ENCODE measurements at places on chromosomes 5 and 9.

GRCh38 chr9:126704892-126705766 lies 91.4 kb downstream of the LMX1B start:
- no peak for DNase-seq

DNA sequence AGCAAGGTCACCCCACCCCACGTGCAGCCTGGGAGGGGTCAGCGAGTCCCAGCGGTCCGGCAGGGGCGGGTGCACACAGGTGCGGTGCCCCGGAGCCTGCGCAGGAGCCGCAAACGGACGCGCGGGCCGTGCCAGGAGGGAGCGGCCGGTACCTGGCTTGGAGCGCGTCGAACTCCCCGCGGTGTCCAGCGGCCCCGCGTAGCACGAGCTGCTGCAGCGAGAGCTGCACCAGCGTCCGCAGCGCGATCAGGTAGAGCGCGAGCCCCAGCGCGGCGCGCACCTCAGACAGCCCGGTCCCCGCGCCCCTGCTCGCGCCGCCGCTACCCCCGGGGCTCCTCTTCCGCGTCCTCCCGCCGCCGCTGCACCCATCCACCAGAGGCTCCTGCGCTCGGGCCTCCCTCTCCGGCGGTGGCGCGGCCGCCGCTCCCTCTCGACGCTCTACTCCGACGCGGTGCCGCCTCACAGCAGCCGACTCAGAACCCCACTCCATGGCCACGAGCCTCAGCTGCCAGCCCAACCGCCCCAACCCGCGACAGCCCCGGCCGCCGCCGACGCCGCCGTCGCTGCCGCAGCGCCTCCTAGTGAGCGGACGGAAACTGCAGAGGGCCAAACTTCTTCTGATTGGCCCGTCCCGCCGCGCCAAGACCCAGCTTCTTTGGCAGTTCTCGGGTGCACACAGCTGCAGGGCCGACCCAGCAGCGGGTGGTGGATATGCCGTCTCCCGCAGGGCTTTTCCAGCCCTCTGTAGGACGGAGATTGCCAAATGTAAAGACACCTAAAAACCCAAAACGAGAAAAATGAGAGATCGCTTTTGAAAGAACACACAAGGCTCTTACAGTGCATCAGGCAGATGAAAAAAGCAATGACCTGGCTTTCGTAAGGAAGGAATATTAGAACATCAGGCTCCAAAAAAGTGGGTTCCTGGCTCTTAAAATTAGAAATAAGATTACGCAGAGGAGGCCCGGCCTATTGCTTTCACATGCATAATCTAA lies at the start of gene ERMP1:
Gene ERMP1, minus strand, starts transcription at position 580 of the 992 bp plus-strand sequence. Its CDS starts 90 bp downstream, at position 490.
- peak; percentile 49 for DNase-seq

DNA sequence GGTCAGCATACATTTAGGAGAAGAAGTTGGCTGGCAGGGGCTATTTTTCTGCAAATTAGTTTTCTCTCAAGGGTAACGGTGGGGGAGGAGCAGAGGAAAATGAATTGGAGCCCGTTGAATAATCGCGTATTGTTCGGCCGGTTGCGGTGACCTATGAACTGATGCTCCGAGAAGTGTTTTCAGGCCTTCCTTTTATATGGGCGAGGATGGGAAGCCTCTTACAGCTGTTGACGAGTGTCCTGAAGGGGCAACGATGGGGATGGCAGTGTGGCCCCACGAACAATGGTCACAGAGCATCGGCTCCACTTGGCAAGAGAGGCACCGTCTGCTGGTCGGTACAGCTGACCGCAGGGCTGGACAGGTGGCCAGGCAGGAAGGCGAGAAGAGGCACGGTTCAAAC lies 400.7 kb downstream of the ZSWIM6 start:
- no peak for DNase-seq

GRCh38 chr5:67581203-67581602 lies 384.6 kb upstream of the CD180 start:
- no peak for DNase-seq

GRCh38 chr5:1468247-1468612 lies 23.0 kb upstream of the SLC6A3 start:
- no peak for DNase-seq

DNA sequence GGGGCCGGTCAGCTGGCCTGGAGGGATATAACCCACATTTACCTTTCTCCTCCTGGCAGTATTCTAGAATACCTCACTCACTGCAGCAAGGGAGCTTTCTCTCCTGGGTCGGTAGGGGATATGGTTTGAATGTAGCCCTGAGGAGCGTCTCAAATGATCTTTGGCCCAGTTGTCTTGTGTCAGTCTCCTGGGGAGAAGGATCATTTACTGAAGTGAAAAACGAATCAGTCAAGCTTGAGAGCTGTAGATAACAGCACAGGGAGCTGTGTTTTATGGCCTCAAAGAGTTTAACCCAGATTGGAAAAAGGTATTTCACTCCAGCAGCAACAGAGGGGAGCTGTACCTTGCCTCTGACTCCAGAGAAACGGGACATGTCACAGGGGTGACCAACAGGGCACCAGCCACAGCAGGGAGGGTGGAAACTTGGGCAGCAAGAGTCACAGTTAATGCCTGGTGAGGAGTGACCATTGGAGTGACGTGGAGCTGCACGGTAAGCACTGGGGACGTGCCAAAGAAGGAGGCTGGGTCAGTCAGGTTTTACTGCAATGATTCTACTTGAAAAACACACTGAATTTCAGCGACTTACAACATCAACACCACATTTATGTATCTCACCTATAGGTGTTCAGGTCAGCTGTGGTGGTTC lies 29.8 kb upstream of the ZFR start:
- DNase-seq = no peak

DNA sequence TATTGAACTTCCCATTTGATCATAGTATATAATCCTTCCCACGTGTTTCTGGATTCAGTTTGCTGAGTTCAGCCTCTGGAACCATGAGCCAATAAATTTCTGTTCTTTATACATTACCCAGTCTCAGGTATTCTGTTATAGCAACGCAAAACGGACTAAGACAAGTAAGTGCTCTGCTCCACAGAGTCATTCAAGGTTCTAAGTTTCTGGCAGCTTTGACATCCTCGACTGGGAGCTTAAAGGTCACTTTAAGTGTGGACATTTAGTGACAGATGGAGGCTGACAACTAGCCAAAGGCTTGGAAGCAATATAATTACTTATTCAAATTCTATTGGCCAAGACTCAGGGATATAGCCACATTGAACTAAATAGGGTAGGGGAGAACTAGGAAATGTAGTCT lies 177.7 kb upstream of the RASEF start:
- no peak for DNase-seq

GRCh38 chr5:137736496-137736895 lies 607 bp upstream of the KLHL3 start:
- DNase-seq = no peak

- DNase-seq = no peak
Observed at GRCh38 chr5:160152287-160152686, 33.0 kb upstream of the PWWP2A start.

- DNase-seq = no peak
Observed at GRCh38 chr5:157549283-157549629, 26.3 kb downstream of the ADAM19 start.

DNA sequence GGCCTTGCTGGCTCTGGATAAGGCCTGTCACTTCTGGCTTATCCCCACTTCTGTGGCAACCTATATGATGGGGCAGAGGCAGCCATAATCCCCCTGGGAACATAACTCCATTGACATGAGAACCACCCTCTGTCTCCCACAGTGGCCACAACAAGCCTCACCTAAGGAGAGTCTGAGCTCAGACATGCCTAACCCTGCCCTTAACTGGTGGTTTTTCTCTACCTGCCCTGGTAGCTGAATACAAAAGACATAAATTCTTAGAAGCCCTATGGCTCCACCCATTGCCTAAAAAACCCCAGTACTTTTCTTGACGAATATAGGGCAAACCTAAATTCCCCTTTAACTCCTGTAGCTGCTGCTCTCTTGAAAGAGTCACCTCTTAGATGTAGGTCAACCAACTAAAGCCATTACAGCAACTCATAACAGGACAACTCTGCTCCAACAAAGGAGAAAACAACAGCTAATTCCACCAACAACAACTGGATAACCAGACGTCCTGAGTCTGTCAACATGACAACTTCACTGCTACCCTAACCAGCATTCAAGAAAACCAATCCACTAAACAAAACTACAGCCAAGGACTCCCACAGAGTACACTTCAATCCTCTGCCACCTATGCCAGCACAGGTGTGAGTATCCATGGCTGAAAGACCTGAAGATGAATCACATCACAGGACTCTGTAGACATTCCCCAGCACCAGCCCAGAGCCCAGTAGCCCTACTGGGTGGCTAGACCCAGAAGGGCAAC lies 427.7 kb downstream of the PRELID2 start:
- DNase-seq = no peak

DNA sequence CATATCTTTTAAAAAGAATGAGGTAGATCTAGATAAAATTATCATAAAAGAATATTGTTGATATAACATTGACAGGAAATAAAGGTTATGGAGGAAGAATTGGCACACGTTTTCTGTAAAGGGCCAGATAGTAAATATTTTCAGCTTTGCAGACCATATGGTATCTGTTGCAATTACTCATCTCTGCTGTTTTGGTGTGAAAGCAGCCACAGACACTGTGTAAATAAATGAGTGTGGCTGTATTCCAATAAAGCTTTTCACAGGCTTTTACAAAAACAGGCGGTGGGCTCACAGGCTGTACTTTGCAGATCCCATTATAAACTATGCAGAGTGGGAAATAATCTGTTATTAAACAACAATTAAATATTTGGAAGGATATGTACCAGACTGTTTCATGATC lies 87.4 kb downstream of the SGCD start:
- no peak for DNase-seq

- no peak for DNase-seq
Observed at GRCh38 chr5:37791321-37791720, 48.5 kb downstream of the GDNF start.

DNA sequence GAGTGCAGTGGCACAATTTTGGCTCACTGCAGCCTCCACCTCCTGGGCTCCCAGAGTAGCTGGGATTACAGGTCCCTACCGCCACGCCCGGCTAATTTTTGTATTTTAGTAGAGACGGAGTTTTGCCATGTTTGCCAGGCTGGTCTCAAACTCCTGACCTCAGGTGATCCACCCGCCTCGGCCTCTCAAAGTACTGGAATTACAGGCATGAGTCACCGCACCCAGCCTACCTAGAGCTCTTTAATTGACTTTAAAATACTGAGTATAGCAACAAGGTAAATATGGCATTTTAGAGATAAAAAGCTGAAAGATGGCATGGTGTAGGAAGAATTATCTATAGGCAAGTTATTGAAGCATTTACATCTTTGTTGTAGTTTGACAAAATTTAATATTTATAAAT lies 21.0 kb downstream of the APC start:
- DNase-seq = no peak

Data from AG09319 (cell line).